ENCODE measurements at places on chromosomes 5 and 9.

DNA sequence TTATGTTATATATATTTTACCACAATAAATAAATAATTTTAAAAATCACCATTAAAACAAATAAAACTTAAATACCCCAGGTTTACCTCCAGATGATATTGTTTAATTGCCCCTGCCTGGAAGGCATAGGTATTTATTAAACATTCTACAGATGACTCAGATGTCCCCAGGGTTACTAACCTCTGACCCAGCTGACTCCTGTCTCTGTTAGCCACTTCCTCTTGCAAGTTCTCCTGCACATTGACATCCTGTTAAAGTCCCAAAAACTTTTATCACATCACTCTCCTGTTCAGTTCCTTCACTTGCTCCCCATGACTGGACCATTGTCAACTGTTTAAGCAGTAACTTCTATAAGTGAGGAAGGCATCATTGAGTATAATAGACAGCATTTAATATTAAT lies 37.0 kb upstream of the RAB3C start:
- no peak for DNase-seq

DNA sequence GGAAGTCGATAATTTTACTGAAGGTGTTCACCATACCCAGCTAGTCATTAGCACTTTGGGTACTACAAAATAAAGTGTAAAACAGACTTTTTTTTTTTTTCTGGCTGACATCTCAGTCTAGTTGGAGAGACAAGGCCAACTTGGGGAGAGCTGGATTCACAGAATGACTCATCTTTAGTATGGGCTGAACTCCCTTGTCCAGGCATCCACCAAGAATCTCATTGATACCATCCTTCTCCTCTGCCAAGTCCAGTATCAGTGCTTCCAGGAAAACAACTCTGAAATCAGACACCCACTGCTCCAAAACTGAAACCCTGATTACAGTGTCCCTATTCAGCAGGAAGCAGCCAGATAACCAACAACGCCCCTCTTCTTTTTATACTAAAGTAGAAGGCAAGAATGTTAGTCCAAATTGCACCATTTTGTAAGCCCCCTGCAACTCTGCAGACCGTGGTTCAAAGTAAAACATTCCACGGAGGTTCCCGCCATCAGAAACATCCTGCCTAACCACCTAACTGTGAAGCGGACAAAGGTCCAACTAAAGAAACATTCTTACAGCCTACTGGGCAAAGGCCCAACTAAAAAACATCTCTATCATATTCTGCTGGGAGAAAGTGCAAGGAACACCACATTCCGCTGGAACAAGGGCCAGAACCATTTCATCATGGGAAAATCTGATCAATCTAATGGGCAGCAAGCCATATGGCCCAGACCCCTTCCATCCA lies 728.2 kb downstream of the BRINP1 start:
- no peak for DNase-seq

DNA sequence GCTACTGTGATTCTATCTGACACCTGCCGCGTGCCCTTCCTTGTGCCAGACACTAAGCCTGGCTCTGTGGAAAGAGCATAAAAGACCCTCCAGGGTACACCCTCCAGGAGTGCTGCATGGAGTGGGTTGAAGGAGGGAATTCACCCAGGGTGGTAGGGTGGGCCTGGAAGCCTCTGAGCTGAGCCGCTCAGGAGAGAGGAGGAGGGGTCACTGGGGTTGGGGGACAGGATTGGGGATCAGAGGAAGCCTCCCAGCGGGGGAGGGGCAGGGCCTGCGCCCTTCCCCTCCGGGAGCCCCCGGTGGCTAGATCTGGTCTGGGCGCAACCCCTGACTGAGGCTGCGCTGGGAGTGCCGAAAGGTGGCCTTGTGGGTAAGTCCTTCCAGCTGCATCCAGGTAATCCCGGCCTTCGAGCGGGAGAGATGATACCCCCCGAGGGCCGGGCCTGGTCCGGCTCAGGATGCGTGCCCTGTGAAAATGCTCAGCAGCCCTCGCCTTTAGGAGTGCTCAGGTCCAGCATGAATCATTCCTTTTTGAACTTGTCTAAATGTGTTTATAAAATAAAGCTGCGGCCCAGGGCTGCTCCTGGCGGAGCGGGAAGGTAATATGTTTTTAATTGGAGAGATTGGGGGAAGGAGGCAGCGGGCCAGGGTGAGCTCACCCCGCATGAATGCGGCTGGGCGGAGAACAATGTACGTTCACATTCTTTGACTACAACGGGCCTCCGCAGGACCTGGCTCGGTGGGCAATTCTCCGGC lies 118.1 kb upstream of the SMIM23 start:
- peak; percentile 91 for DNase-seq

- DNase-seq: no peak
These were observed 66.4 kb downstream of the NRG2 start for GRCh38 chr5:139976703-139977102.

DNA sequence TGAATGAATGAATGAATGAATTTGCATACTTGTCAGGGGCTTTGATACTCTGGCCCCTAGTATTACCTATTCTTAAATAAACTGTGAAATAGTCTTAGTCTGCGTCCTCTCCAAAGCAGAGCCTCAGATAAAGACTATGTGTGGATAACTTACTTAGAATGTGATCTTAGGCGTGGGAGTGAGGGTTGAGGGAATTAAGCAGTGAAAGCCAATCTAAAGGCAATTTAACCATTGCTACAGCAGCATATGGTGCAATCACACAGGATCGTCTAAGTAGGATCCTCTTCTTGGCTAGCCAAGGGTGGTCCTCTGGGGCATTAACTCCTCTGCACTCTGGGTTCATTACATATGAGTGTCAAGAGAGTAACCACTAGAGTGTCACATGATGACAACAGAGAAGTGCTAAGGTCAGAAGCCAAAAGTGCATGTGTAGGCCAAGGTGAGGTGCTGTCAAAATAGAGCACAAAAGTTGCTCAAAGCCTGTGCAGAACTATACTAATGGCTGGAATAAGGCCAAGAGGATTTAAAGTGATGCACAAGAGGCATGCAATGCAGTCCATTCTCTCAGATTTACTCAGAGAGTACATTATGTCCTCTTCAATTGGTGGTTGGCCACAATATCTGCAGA lies 274.4 kb upstream of the SEMA6A start:
- DNase-seq: no peak

DNA sequence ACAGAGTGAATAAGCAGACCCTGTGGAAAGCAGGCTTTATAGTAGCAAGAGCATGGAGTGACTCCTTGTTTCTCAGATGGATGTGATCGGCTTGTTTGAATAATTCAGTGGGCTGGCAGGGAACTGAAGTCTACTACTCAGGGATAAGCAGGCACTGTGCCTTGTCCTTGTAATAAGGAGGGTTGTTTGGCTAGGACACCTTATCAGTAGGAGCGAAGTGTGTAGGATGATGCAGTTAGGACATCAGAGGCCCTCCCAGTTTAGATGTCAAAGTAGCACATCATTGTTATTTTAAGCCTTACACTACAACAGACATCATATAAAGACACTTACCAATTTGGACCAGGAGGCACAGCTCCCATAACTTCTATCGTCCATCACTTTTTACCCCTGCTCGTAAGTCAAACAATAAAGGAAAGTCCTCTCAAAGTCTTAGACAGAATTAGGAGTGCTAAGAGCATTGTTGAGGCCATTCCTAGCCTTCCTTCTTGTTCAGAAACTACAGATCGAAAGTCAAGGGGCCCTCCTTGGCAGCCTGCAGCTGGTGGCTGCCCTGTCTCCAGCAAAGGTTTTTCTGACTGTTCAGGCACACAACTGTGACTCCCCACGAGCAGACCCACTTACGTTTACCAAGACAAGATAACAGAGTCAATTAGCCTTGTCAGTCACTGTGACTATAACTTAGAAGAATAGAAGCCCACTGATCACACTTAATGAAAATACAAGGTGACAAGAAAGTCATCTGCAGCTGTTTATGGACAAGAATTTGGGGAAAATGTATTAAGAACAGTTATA lies 218.6 kb downstream of the SNX18 start:
- no peak for DNase-seq

GRCh38 chr9:130245474-130245873 lies 20.1 kb upstream of the HMCN2 start:
- no peak for DNase-seq

DNA sequence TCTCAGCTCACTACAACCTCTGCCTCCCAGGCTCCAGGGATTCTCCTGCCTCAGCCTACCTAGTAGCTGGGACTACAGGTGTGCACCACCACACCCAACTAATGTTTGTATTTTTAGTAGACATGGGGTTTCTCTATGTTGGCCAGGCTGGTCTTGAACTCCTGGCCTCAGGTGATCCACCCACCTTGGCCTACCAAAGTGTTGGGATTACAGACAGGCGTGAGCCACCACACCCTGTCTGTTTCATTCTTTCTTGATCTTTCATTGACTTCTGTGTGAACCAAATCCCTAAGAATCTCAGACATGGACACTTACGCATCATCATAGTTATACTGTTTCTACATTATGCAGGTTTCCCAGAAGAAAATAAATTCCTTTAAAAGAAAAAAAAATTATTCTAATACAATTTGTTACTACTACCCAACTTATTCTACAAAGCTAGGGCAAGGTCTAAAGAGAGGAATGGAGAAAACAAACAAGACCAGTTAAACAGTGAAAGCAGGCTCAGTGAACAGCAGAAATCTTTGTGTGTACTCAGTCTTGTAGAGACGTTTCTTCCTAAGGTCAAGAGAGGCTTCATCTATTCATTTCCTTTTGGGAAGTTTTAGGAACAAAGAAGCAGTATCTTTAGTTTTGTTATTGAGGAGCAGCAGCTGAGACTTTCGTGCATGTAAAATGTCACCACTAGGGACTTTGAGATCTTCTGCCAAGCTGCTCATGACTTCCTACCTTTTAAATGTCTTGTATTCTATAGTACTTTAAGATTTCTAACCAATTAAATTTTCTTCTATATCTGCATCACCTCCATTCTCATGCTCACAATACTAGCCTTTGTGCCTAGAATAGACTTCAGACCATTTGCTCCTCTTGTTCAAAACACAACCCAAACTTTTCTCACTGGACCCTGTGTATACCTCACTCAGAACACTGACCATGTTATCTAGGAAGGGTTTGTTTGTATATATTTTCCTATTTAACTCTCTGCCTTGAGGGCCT lies 5.6 kb upstream of the HMGCR start:
- no peak for DNase-seq

DNA sequence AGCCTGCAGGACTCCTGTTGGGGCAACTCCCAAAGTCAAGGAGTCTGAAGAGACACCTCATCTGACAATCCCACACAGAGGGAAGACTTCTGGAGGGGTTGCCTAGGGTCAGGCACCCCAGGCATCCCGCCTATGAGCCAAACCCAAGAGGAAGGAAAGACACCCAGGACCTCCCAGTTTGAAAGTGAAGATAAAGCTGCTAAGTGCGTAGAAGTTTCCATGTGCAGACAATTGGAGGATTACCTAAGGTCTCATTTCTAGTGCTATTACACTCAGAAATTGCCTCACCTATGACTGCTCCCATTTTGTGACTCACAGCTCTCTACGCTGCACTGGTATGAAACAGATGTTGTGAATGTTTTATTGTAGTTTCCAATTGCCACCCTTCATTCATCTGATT lies 322.9 kb downstream of the SLIT3 start:
- peak; percentile 80 for DNase-seq

DNA sequence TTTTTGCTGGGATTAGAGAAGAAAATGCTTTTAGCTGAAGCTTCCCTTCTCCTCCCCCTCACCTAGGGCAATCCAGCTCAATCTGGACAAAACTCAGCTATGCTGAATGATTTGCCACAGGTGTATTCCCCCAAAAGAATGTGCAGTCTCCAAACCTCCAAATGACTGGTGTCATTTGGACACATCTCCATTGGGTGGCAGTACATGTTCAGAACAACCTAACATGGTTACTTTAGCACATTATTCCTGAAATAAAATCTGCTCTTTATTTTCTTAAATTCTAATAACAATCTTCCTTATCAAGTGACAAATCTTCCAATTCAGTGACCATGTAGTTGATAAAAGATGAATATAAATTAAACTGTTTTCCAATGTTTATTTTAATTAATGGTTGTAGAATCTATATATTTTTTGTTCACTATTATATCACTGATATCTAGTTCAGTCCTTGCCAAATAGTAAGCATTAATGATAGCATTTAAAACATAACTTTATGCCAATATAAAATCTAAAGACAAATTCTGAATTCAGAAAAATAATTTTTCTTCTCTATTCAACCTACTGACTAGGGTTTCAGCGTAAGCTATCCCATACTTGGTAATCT lies 61.3 kb upstream of the MOCS2 start:
- DNase-seq: peak; percentile 42

- DNase-seq: no peak
These were observed 138.9 kb downstream of the NTRK2 start for GRCh38 chr9:84808416-84808815.

DNA sequence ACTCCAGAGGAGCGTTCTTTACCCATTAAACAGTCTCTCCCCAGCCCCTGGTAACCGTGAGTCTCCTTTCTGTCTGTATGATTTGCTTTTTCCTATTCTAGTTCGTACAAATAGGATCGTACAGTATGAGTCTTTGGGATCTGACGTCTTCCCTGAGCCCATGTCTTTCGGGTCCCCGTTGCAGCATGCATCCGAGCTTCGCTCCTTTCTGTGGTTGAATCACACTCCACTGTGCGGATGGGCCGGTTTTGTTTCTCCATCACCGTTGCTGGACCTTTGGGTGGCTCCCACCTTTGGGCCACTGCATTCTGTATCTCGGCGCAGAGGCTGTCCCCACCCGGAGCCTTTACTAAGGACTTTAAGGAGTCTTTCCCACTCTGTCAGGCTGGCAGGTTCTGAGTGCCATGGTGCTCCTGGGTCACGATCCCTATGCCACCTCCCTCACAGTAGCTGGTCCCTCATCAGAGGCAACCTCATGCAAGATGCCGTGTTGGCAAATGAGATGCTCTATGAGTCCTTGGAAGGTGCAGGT lies 145.7 kb upstream of the COL5A1 start:
- no peak for DNase-seq

GRCh38 chr9:71736236-71736635 lies 32.1 kb downstream of the CEMIP2 start:
- DNase-seq: no peak

GRCh38 chr5:103174147-103174546 lies 54.0 kb downstream of the PPIP5K2 start:
- DNase-seq: no peak

- DNase-seq: peak; percentile 56
These were observed 371.8 kb upstream of the RGMB start for GRCh38 chr5:98401656-98402055.

- no peak for DNase-seq
These were observed 146.0 kb upstream of the NMUR2 start for GRCh38 chr5:152551061-152551460.

- no peak for DNase-seq
These were observed 20.4 kb downstream of the CCDC192 start for GRCh38 chr5:127723571-127723970.

DNA sequence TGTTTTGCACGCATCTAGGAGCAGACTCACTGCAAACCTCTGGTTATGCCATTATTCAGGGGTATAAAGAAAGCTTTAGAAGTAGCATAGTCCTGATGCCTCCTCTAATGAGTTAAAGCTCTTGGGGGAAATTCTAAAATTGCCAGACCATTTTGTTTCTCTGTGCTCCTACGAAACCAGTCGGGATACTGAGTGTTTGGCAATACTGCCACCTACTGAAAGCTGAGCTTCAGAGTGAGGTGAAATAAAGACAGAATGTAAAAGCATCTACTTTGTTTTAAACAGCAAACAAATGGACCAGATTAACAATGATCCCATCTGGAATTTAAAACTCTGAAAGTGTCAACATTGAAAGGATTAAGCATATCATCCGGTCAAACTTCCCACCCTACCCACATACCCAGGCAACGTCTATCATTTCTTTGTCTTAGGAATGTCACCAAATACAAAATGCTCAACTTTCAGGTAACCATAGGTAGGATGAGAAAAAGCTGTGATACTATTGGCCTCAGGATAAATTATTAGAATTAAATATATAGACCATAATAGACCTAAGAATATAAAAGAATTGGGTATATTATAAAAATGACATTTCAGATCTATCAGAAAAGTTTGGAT lies 77.8 kb upstream of the SHISAL2B start:
- DNase-seq: peak; percentile 53
